ENCODE measurements at places on chromosomes 6 and 20. TPM values are rescaled to one million over a fixed set of nuclear protein-coding genes. Genes with fewer than 3 reads are reported as not detected.

EFCAB8 gene
- under 0.01 TPM for total RNA-seq

LTA gene
- total RNA-seq = not detected

NRSN1 gene
- total RNA-seq = not detected

CD40 gene
- 2.0 TPM for total RNA-seq

TAGAP gene
- not detected for total RNA-seq

PHACTR1 gene
- total RNA-seq = 0.51 TPM

BPIFB2 gene
- not detected for total RNA-seq

PPP1R14C gene
- under 0.01 TPM for total RNA-seq

TPMT gene
- total RNA-seq = 24.0 TPM

GSTA2 gene
- not detected for total RNA-seq

OXT gene
- not detected for total RNA-seq

BPIFB1 gene
- total RNA-seq = not detected

CGA gene
- not detected for total RNA-seq

WFDC12 gene
- total RNA-seq = not detected
